ENCODE measurements at places on chromosomes 6 and 20. TPM values are rescaled to one million over a fixed set of nuclear protein-coding genes. Genes with fewer than 3 reads are reported as not detected.

- no peaks in the 10 kb centered on the region for H3K36me3 ChIP-seq
- H3K27ac ChIP-seq: no peak overlapping the region
- H3K4me1 ChIP-seq: peaks cover 35% of the 10 kb centered on the region
- H3K4me3 ChIP-seq: no peak overlapping the region
These were observed 62.0 kb upstream of the PAX1 start for GRCh38 chr20:21643417-21643816.

- no peak overlapping the region for H3K4me3 ChIP-seq
- DNase-seq: no peak
- H3K4me1 ChIP-seq: no peaks in the 10 kb centered on the region
- H3K27ac ChIP-seq: no peak overlapping the region
- no peaks in the 10 kb centered on the region for H3K27me3 ChIP-seq
- H3K36me3 ChIP-seq: no peaks in the 10 kb centered on the region
These were observed 41.7 kb upstream of the TTPAL start for GRCh38 chr20:44433751-44434538.

DNA sequence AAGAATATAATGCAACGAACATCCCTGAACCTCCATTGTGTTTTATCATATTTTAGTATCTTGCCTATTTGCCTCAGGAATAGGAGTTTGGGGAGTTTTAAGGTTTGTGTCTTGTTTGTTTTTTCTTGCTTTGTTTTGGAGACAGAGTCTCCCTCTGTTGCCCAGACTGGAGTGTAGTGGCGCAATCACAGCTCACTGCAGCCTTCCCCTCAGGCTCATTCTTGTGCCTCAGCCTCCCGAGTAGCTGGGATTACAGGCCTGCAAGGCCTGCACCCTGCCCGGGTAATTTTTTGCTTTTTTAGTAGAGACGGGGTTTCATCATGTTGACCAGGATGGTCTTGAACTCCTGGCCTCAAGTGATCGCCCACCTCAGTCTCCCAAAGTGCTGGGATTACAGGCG is 63.3 kb upstream of the CARMIL1 start:
- no peaks in the 10 kb centered on the region for H3K36me3 ChIP-seq
- no peaks in the 10 kb centered on the region for H3K27me3 ChIP-seq
- H3K27ac ChIP-seq: no peak overlapping the region
- H3K4me1 ChIP-seq: no peaks in the 10 kb centered on the region

Gene MTFR2
- 7.2 TPM for total RNA-seq

All from Karpas-422 (cell line).